ENCODE measurements at places on chromosomes 16 and 17.

DNA sequence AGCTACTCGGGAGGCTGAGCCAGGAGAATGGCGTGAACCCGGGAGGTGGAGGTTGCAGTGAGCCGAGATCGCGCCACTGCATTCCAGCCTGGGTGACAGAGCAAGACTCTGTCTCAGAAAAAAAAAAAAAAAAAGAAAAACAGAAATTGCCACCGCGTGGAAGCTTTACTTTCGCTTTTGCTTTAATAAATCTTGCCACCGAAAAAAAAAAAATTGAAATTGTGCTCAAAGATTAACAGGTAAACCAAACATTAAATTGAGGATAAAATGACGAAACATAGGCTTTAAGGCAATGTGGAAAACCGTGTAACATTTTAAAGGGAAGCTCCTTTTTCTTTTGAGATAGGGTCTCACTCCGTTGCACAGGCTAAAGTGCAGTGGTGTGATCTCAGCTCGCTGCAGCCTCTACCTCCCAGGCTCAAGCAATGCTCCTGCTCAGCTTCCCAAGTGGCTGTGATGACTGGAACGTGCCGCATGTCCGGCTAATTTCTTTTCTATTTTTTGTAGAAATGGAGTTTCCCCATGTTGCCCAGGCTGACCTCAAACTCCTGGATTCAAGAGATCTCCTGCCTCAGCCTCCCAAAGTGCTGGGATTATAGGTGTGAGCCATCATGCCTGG, 40.1 kb downstream of the ZNF276 start:
- no peak for DNase-seq

GRCh38 chr17:44916781-44917241, 1.5 kb upstream of the GFAP start:
- DNase-seq: no peak

DNA sequence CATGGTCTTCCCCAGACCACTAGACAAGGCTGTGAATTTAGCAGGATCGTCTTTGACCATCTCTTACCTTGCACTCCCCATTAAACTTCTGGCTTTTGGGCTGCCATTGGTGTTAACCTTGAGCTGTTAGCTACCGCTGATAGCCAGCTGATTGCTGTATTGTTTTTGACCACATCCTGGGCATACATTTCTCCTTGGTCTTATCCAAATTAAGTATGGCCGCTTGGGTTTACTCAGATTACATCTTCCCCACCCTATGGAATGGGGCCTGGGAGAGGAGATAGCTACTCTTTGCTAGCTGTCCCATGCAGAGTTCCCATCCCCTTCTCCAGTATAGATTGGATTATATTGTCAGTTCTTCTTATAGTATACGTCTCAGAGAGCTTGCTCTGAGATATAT, 270.4 kb upstream of the ELAC2 start:
- no peak for DNase-seq

DNA sequence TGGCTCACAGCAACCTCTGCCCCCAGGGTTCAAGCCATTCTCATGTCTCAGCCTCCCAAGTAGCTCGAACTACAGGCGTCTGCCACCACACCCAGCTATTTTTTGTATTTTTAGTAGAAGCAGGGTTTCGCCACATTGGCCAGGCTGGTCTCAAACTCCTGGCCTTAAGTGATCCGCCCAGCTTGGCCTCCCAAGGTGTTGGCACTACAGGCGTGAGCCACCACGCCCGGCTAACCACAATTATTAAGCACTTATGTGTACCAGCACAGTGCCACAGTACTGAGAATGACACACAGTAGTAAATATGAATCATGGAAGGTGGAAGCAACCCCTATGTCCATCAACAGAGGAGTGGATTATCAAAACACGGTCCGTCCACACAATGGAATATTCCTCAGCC, 49.8 kb downstream of the COTL1 start:
- DNase-seq: no peak

DNA sequence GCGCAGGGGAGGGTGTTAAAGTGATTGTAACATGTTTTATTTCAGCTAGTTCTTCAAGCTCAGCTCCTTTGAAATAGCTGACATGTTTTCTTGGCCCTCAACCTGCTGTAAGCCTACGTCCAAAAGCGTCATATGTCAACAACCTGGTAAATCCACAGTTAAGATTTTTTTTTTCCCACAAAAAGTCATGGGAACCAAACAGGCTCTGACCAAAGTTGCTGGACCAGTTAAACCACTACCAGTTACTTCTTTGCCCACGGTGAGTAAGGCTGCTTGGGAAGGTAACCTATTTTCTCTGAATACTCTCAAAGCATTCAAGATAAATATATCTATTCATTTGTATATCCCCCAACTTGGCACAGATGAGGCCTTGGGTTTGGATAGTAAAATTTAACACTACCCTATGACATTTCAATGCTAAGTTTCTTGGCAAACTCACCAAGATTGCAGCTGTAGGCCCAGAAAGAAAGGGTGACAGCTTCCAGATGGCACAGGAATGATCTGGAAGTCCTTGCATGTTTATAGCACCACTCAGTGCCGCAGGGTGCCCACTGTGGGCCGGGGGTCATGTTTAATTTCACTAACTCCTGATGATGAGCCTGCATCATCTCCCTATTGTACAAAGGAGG, 166.2 kb downstream of the XYLT1 start:
- no peak for DNase-seq

GRCh38 chr17:60398227-60398959, 6.5 kb upstream of the USP32 start:
- no peak for DNase-seq

GRCh38 chr17:44354582-44355561, 8.8 kb downstream of the FAM171A2 start:
- no peak for DNase-seq

GRCh38 chr17:62179525-62180161, 114.6 kb upstream of the MED13 start:
- DNase-seq: no peak

DNA sequence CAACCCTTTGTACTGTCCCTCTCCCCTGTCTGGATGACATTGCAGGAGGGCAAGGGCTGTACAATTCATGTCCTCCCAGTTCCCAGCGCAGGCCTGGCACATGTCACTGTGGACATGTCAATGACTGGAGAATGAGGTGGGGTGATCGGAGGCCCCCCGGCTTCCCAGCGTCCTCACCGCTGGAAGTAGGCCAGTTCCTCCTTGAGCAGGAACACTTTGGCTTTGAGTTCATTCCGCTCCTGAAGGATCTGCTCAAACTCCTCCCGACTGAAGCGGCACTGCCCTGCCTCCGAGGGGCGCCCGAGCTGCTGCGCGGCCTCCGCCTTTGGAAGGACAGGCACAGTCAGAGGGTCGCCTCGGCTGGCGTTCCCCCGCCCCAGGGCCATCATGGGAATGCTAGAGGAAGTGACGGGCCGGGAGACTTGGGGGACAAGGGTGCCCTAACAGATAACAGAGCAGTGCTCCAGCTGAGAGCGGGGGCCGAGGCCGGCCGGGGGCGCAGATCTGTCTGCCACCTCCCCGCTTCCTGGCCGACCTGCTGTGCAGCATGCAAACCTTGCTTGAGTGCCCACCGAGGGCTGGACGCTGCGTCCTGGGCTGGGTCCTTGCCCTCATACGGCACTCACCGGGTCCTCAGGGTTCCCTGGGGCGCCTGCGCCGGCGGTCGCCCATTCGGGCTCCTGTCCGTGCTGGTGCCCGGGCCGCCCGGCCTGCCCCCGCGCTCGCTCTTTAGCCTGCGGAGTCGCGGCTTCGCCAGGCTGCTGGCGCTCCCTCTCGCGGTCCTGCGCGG, 1.3 kb downstream of the RILP start:
- DNase-seq: no peak

- DNase-seq: peak; percentile 6
Measured at GRCh38 chr16:66357523-66357928, 9.0 kb upstream of the CDH5 start.

DNA sequence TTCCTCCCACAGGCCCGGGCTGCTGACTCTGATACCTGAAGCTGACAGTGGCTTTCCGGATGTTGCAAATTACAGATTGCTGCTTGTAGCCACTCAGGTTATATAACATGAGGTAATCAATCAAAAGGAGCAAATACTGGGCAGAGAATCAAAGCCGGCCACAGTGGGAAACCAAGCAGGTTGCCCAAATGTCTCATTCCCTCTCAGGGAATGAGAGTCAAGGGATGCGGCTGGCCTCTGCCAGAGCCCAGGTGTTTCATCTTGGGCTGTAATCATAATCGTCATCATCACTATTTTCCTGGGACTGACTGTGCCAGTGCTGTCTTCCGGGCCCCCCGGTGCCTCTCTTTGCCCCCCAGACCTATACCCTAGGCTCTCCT, 292.4 kb upstream of the FOXF1 start:
- DNase-seq: no peak

DNA sequence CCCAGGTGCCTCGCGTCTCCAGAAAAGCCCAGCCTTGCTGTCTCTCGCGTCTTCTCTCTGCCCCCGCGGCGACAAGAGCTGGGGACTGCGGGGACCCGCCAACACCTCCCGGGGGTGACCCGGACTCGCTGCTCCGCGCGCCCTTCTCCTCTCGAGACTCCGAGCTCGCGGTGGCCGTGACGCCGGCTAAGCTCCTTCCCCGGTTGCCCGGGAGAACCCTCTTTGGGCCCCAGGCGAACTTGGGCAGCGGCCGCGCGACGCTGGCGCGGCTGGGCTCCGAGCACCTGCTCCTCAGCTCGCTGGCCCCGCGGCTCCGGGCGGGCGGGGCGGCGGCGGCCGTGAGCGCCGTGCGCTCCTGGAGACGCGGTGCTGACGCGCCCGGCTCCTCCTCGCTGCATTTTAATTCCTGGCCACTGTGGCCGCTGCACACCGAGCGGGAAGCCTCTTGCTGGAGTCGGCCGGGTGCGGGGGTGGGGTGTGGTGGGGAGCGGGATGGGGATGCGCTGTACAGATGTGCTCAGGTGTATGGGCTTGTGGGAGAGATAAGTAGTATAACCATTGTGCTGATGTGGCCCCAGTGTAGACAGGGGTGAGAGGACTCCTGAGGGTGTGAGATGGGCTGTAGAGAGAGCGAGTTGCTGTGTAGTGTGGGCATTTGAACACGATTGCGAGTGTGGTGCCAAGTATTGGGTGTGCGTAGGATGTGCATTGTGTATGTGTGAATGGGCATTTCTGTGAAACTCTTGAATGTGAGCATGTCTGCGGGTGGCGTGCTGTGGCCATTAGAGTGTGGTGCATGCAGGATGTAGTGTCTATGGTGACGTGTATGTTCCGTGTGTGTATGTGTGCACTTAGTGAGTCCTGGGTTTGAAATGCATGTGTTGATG, at the start of gene ASIC2:
ASIC2 (minus strand) TSS at position 315 of the 887 bp plus-strand sequence.
- DNase-seq: no peak

DNA sequence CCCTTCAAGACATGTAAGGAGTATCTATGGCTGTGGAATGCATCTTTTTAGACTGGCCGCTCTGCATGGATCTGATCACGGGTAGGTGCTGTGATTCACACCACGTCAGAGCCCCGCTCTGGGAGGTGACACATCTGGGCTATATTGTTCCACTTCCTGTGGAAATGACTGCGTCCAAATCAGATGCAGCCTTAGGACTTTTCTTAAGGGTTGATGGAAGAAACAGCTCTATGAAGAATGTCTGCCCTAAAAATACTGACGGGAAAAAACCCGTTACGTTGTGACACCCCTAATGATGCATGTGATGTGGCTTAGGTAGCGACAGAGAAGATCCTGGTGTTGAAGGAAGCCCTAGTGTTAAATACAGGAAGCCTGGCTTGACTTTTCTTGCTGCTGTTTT, 12.2 kb downstream of the BANP start:
- no peak for DNase-seq

- DNase-seq: no peak
Measured at GRCh38 chr16:6356911-6357310, 975.7 kb upstream of the RBFOX1 start.

DNA sequence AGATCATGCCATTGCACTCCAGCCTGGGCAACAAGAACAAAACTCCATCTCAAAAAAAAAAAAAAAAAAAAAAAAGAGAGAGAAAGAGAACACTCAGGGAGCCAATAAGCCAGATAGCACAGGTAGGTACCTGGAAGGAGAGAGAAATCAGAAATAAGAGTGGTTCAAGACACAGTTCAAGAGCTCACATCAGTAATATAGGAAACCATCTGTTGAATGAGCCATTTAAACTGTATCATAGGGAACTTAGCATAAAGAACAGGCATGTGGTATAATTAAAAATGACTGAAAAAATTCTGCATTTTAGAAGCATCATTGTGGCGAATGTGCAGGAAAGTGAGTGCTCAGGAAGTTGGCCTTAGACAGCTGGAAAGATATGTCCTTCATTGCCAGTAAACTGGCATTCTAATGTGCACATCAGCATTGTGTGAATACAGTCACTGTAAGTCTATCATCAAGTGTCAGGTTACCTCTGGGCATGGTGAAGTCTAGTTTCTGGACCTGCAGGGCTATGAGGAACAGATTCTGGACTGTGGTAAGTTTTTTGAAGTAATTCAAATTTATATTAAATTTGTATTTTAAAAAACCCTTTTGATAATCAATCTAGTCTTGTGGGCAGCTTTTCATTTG, 20.4 kb downstream of the KRT12 start:
- DNase-seq: no peak

DNA sequence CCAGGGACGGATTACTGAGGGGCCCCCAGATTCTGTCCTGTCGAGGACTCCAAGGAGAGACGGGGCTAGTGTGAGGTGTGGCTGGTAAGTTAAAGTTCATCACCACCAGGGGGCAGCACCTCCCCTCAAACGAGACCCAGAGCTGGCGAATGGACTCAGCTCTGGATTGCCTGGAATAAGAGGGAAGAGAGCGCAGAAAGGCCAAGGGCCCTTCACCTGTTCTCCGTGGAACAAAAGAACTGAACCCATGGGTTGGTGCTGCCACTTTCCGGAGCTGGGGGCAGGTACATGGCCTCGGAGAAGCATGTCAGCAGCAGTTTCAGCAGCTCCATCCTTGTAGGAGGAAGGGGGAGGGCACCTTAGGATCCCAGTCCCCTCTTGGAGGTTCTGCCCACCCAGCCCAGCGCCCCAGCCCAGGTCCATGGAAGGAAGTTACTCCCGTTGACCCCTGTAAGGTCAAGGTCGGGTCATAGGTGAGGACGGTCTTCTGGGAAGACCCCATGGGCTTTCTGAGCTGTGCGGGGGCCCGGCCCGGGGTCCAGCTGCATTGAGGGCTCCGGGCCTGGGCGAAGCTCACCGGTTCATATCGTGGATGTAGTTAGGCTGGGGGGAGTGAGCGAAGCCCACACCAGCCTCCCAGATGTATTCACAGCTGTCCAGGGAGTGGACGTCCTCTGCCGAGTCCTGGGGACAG, 10.8 kb downstream of the HID1 start:
- DNase-seq: peak; percentile 57

GRCh38 chr16:89391-90302, 11.6 kb downstream of the MPG start:
- no peak for DNase-seq

DNA sequence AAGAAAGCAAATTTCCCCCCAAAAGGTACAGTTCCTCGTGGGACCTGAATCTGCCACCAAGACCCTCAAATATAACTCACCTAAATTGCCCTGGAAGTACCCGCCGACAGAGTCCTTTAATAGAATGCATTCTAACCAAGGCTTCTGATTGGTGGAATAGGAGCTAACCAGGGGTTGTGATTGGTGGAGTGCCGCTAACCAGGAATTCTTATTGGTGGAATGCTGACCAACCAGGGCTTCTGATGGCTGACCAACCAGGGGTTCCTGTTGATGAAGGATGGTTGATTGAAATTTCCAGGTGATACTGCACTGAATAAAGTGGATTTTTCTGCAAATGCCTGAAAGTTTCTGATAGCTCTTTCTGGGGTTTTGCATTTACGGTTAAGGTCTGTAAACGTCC, 6.5 kb downstream of the TFAP4 start:
- DNase-seq: no peak
